Esophagus muscularis mucosa (tissue), 4 donors: ENCODE measurements at places on chromosomes 5 and 9. TPM values are rescaled to one million over a fixed set of nuclear protein-coding genes. Genes with fewer than 3 reads are reported as not detected.
A peak's percentile ranks its signal among the peaks of the same experiment; 100 is the strongest.

The HRH2 gene
- 1.9 TPM for total RNA-seq

The DDX4 gene
- not detected for total RNA-seq

The FGF1 gene
- 1.7 TPM for total RNA-seq

The C9orf50 gene
- 0.34 TPM for total RNA-seq

The SPINK13 gene
- total RNA-seq = not detected

The SNX24 gene
- total RNA-seq = 12.5 TPM

DNA sequence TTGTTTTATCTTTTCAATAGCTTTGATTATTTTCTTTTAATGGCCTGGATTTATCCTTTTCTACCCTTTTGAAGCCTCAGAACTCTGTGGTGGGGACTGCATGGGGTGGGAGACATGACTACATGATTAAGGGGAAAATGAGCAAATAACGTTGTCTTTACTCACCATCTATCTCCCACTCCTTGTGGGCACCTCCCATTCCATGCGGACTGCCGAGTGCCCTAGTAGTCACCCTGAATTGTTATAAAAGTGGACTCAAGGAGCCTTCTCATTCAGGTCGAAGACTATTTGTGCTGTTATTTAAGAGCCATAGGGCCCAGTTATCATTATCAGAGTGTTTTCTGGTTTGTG is 281.8 kb downstream of the MLLT3 start:
- H3K36me3 ChIP-seq = no peaks in the 10 kb centered on the region
- H3K27me3 ChIP-seq = no peaks in the 10 kb centered on the region
- DNase-seq = peak; percentile 68
- no peak overlapping the region for H3K4me3 ChIP-seq
- H3K4me1 ChIP-seq = no peaks in the 10 kb centered on the region
- H3K27ac ChIP-seq = no peak overlapping the region

DNA sequence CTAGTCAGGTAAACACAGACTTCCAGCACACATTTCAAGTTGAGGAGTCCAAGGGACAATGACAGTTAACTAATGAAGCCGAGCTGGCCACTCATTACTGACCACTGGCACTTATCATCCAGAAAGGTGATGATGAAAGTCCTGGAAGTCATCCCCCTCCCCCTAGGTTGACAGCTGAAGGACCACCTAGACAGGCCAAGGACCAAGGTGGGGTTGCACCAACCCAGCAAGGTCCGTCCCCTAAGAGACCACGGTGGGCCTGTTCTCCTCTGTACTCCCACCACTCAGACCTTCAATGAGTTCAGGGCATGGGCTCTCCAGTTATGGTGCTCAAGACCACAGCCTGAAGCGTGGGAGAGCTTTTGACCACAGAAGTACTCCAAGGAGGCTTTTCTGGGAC is 13.2 kb downstream of the P4HA2 start:
- DNase-seq = no peak
- H3K27me3 ChIP-seq = no peaks in the 10 kb centered on the region
- H3K4me1 ChIP-seq = peaks cover 39% of the 10 kb centered on the region
- H3K4me3 ChIP-seq = no peak overlapping the region
- H3K27ac ChIP-seq = peak overlapping the region; percentile 76
- peaks cover 7% of the 10 kb centered on the region for H3K36me3 ChIP-seq

DNA sequence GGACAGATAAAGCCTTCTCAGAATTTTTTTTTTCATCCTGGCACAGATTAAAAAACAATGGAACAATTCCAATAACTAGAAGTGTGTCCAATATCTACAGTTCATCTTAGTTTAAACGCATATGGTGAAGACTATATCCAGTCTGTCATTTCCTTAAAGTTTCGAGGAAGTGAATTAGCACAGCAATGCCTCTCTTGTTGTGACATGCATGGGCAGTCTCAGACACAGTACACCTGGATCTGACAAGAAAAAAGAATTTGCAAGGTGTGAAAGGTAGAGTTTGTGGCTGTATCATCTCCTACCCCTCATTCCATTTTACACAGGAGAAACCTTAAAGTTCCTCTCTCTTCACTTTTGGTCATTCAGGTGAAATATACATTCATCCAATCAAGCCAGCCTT is 100.6 kb upstream of the ADAMTS19 start:
- no peaks in the 10 kb centered on the region for H3K27me3 ChIP-seq
- H3K36me3 ChIP-seq = no peaks in the 10 kb centered on the region
- H3K27ac ChIP-seq = no peak overlapping the region
- H3K4me1 ChIP-seq = peaks cover 10% of the 10 kb centered on the region
- no peak overlapping the region for H3K4me3 ChIP-seq

- DNase-seq = no peak
- peaks cover 7% of the 10 kb centered on the region for H3K36me3 ChIP-seq
- H3K27me3 ChIP-seq = no peaks in the 10 kb centered on the region
- H3K27ac ChIP-seq = no peak overlapping the region
- no peak overlapping the region for H3K4me3 ChIP-seq
- no peaks in the 10 kb centered on the region for H3K4me1 ChIP-seq
These were observed 89.3 kb downstream of the ZCCHC7 start for GRCh38 chr9:37209431-37210386.

DNA sequence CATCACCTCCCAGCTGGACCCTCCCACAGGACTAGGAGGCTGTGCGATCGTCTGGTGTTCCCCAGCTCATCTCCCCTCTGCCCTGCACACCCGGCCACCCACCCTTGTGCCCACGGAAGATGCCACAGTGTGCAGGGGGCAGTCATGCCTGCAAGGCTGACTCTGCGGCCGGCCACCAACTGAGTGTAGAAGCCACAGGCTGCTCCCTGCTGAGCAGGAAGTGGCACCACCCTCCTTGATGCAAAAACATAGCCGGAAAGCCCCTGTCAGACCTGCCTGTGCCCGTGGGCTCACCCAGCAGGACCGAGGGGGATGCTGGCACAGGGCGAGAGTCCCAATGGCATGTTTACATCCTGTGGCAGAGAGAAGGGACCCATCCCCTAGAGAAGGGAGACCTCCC is 40.3 kb upstream of the SLC12A7 start:
- H3K36me3 ChIP-seq = no peaks in the 10 kb centered on the region
- peaks cover 17% of the 10 kb centered on the region for H3K4me1 ChIP-seq

DNA sequence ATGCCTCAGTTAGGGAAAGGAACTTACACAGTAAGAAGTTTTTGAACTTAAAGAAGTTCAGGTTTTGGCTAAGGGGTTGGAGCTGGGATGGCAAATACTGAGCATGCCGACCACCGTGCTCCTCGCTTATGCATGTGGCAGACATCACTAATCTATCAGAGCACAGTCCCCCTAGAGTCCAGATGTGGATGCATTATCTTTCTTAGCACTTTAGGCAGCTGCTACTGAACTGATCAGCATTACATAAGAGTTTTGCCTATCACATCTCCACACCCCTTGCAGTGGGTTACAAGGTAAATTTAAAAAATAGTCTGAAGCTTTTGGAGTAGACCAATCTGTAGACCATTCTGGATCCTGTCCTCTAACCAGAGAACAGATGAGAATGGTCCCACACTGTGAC is 22.4 kb downstream of the MACIR start:
- H3K4me1 ChIP-seq = no peaks in the 10 kb centered on the region
- H3K4me3 ChIP-seq = no peak overlapping the region
- H3K27me3 ChIP-seq = no peaks in the 10 kb centered on the region
- H3K27ac ChIP-seq = no peak overlapping the region

DNA sequence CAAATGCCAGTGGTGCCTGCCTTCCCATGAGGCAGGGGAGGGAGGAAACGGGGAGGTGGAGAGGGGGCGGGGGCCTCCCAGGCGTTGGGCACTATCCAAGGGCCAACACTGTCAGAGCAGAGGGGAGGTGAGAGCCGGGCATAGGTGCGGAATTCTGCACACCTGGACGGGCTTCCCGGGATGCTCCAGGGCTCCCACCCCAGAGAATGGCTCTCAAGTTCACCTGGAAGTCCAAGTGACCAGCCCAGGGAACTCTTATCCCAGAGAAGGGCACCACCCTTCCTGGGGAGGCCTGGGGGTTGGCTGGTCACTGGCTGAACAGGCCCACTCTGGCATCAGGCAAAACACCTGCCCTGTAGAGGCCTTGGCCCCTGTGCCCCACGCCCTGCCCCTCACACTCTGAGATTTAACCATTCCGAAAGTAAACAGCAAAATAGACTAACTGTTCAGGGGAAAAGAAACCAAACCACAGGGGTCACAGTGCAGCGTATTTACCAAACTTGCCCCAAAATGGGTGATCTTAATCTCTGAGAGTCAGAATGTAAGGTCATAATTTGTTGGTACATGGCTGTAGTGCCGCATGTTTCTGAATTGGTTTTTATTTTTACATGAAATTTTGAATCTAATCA is 2.7 kb downstream of the CSF2 start:
- no peak overlapping the region for H3K4me3 ChIP-seq
- H3K36me3 ChIP-seq = no peaks in the 10 kb centered on the region
- no peak for DNase-seq
- no peak overlapping the region for H3K27ac ChIP-seq

GRCh38 chr5:169161022-169161680 is 139.8 kb downstream of the SLIT3 start:
- H3K27ac ChIP-seq = peak overlapping the region; percentile 62
- H3K4me1 ChIP-seq = peaks cover 14% of the 10 kb centered on the region
- H3K27me3 ChIP-seq = no peaks in the 10 kb centered on the region
- no peaks in the 10 kb centered on the region for H3K36me3 ChIP-seq
- no peak for DNase-seq

GRCh38 chr5:120140501-120140900 is 323.6 kb upstream of the PRR16 start:
- DNase-seq = no peak
- H3K4me3 ChIP-seq = no peak overlapping the region
- no peaks in the 10 kb centered on the region for H3K4me1 ChIP-seq
- H3K27ac ChIP-seq = peak overlapping the region; percentile 38

GRCh38 chr5:143174714-143175398 is 228.6 kb downstream of the NR3C1 start:
- DNase-seq = no peak
- H3K36me3 ChIP-seq = peaks cover 6% of the 10 kb centered on the region
- no peaks in the 10 kb centered on the region for H3K27me3 ChIP-seq
- peaks cover 8% of the 10 kb centered on the region for H3K4me1 ChIP-seq
- H3K27ac ChIP-seq = no peak overlapping the region

GRCh38 chr5:154084062-154084639 is 45.4 kb downstream of the MFAP3 start:
- no peak for DNase-seq
- no peaks in the 10 kb centered on the region for H3K4me1 ChIP-seq
- no peak overlapping the region for H3K27ac ChIP-seq
- no peak overlapping the region for H3K4me3 ChIP-seq
- H3K27me3 ChIP-seq = no peaks in the 10 kb centered on the region

GRCh38 chr5:81361600-81361999 is 32.3 kb downstream of the ACOT12 start:
- no peaks in the 10 kb centered on the region for H3K36me3 ChIP-seq
- no peaks in the 10 kb centered on the region for H3K4me1 ChIP-seq
- DNase-seq = no peak
- no peaks in the 10 kb centered on the region for H3K27me3 ChIP-seq

DNA sequence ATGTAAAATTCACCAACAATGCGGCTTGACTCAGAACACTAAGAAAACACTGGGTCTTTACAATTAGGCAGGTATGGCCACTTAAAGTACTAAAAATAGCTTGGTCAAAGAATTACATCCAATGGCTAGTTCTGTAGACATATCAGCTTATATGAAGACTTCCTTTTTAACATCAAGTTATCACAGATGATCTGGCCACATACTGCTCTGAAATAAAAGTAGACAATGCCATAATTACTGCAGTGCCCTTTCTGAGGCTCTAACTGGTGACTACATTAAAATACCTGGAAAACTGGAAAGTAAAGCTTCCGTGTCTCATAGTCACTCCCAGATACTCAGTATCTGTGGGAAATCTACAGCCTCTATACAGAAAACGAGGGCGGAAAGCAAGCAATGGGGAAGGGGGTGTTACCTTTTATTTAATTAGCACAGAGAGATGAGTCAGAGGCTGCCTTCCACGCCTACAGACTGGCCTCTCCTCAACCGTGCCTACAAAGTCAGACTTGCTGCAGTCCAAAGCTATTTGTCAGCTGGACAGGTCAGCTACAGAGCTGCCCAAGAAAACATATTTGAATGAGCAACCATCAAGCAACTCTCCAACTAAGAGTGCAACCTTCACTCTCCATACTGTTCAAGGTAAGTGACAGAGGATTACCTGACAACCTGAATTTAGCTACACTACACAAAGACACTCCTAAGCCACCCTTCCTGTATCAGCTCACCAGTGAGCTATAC is 8.7 kb downstream of the SERINC5 start:
- no peak for DNase-seq
- H3K27ac ChIP-seq = peak overlapping the region; percentile 55
- H3K4me3 ChIP-seq = peak overlapping the region; percentile 8
- no peaks in the 10 kb centered on the region for H3K27me3 ChIP-seq
- no peaks in the 10 kb centered on the region for H3K36me3 ChIP-seq

DNA sequence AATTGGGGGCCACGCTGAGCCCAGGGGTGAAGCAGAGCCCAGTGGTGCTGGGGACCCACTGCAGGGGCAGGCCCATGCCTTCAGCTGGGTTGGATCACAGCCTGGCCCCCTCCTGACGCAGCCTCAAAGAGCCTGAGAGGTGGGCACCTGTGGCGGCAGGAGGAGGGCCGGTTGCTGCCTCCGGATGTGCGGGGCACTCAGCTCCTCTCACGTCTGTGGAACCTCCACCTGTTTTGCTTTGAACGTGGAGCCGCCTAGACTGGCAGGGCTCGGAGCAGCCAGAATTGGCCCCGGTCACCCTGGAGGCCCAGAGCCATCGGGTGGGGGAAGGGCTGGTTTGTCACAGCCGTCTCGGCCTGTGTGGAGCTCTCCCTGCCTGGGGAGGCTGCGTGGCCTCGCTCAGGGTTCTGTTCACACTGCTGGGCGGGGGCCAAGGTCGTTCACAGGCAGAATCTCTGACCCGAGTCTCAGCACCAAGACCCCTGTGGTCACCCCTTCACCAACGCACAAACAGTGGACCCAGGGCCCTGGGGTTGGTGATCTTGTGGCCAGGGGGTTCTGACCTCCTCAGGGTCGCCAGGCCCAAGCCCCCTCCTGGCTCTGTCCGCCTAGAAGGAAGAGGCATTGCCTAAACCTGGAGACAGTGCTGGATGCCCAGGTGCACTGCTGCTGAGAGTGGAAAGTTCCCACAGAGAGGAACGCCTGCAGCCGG is 9.2 kb upstream of the SLC9A3 start:
- H3K36me3 ChIP-seq = no peaks in the 10 kb centered on the region
- no peaks in the 10 kb centered on the region for H3K27me3 ChIP-seq
- no peak for DNase-seq
- no peak overlapping the region for H3K4me3 ChIP-seq
- no peak overlapping the region for H3K27ac ChIP-seq
- H3K4me1 ChIP-seq = no peaks in the 10 kb centered on the region

DNA sequence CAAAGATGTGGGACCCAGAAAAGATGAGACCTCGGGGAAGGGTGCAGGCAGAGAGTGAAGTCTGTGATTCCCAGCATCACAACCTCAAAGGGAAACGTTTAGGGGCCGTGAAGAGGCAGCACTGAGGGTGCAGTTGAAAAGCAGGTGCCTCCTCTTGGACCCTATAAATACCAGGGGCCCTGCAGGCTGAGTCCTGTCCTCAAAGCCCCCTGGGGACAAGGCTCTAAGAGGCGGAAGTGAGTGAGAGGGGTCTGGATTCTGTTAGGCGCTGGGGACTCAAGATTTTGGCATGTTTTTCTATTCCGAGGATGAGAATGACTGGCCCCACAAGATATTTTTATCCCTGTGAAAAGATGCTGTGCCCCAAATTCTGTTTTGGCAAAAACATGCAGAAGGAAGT is 107.8 kb downstream of the THBS4 start:
- H3K4me1 ChIP-seq = peaks cover 25% of the 10 kb centered on the region
- H3K4me3 ChIP-seq = no peak overlapping the region
- H3K27ac ChIP-seq = no peak overlapping the region
- no peak for DNase-seq
- H3K27me3 ChIP-seq = no peaks in the 10 kb centered on the region
- peaks cover 16% of the 10 kb centered on the region for H3K36me3 ChIP-seq

GRCh38 chr5:37896159-37896558 is 56.3 kb upstream of the GDNF start:
- H3K4me3 ChIP-seq = no peak overlapping the region
- H3K36me3 ChIP-seq = no peaks in the 10 kb centered on the region
- no peak overlapping the region for H3K27ac ChIP-seq
- no peaks in the 10 kb centered on the region for H3K27me3 ChIP-seq
- peaks cover 4% of the 10 kb centered on the region for H3K4me1 ChIP-seq
